ENCODE measurements at places on chromosomes 2 and 18.

DNA sequence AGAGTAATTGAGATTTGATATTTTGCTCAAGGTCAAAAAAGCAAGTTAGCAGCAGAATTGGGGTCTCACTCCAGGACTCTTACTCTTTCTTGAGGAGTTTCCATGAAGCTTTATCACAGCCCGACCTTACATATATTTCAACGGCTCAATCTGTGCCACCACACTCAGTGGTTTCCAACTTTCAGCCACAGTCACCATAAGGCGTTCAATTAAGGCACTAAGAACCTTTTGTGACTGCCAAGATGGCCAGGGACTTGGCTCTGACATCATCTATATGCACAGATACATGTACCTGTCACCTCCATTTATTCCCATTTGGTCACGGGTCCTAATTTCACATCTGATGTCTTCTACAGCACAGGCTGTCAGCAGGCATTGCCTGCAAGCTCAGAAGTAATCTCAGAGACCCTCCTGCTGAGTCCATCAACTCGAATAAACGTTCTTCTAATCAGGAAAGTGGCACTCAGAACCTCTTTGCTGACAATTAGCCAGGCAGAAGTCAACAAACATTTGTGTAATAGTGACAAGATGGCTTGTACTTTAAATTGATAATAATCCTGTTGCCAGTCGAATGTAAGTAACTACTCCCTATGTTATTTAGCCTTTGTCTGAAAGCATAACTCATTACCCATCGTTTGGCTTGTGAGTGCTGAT is 16.1 kb downstream of the DYTN start:
- no peak for DNase-seq

DNA sequence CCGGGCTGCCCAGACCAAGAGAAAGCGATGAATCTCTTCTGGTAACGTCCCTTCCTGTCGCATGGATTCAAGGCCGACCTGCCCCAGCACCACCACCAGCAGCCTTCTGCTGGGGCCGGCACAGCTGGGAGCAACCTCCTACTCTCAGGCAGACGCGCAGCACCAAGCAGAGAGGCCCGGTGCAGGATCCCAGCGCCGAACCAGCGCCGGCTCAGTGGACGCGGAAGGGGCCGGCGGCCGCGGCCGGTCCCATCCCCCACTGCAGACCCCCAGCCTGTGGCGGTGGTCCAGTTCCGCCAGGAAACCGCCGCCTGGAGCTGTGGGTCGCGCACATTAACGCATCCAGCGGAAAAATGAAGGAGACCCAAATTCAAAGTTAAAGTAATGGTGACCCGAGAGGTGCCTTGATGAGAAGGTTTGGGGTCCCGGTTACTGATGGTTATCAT is 525 bp upstream of the MAL start:
- no peak for DNase-seq

DNA sequence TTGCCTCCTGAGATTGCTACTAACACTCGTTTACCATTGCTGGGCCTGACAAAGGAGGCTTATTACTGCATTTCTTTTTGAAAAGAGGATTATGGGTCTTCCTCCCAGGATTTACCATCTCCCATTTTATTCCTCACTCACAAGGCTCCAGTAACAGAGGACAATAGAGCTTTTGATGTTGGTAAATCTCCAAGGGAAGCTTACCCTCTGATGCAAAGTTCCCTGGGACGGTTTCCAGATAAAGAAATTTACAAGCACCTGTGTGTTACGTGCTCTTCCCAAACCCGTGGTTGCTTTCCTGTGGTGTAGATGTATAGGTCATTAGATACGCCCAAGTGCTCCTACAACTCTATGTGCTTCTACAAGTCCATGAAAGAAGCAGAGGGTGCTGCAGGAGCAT is 17.1 kb downstream of the VSNL1 start:
- DNase-seq, result no peak

DNA sequence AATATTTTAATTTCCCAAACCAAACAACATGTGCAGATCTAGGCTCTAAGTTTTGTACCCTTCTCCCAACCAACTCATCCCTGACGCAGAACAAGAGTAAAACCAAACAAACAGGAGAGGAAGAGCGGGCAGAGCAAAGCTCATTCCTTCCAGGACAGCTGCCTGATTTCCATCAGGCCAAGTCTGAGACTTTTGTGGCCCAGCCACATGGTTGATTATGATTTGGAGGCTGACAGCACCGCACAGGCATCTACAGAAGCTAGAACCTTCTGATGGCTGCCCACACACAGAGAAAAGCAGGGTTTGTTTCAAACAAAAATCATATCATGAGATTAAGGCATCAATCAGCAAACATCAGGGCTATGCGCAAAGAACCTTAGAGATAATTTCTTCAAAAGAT is 262.6 kb downstream of the TNS1 start:
- DNase-seq, result no peak

DNA sequence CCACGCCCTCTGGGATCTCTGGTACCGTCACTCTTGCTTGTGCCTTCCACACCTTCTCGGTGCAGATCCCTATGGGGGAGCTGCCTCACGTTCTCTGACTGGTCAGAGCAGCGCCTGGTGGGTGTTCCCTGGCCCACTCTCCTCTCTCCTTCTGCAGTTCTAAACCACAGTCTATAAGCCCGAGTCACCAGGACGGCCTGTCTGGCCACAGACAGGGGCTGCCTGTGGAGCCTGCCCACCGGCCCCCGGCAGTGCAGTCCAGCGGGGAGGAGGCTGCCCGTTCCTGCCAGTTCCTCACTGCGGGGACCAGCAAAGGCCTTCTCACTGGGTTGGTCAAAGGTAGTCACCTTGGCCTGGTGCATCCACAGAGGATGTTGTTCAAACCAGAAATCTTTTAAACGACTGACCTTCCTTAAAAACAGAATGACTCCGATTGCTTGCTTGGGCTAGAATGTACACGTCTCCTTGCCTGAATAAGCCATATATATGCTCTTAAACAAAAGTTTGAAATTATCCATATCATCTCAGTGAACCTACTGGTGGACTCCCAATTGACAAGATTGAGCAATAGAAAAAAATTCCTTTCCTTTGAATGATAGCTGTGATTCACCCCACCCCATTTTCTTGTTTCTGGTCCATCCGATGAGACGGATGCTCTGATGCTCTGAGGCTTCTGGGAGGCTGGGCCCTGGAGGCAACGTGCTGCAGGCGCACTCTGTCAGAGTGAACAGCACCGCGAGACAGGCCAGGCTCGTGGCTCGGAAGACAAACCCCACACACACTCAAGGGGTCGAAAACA is 61.2 kb downstream of the RALBP1 start:
- no peak for DNase-seq

- DNase-seq, result no peak
These were observed 239.1 kb downstream of the TGIF1 start for GRCh38 chr18:3689091-3689490.

GRCh38 chr18:12911025-12911928 is 27.2 kb upstream of the PTPN2 start:
- peak; percentile 24 for DNase-seq

GRCh38 chr18:32299484-32299883 is 109.6 kb downstream of the MEP1B start:
- DNase-seq, result no peak

DNA sequence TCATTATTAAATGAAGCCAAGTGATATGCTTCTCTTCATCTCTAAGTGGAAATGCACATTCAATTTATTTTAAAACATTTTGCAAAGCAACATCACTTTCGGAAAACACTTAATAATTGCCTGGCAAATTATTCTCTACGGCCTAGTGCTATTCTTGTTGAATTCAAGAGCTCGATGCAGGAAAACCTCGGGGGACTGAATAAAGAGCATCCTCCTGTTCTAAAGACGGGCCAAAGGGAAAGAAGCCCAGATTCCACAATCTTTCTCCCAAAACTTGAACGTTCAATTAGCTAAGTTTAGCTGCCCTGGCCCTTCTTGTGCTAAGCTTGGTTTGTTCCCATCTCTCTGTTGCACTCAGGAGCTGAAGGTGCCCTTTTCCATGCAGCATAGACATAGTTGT is 23.2 kb upstream of the SEH1L start:
- DNase-seq, result no peak

GRCh38 chr18:37019157-37019827 is 190.4 kb downstream of the KIAA1328 start:
- DNase-seq, result no peak

GRCh38 chr18:70459731-70460130 is 170.9 kb downstream of the SOCS6 start:
- no peak for DNase-seq

- DNase-seq, result no peak
These were observed 182.0 kb downstream of the ZBTB7C start for GRCh38 chr18:48227206-48227605.

DNA sequence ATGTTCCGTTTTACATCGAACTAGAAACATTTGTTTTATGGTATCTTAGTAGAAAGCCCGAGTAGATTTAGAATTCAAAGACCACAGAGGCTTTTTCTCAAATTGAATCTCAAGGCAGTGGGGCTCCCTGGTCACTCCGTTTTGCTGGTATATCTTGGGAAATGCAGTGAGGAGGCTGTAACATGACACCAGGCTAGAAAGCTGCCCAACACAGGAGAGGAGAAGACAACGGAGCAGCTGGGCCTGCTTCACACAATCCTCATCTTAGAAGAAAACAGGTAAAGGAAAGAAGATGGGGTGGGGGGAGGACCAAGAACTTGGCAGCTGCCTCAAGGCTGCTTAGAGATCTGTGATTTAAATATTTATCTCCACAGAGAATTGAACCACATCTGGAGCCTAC is 38.3 kb upstream of the EPB41L3 start:
- no peak for DNase-seq

- no peak for DNase-seq
These were observed 337.8 kb upstream of the TCF4 start for GRCh38 chr18:55925772-55926171.

DNA sequence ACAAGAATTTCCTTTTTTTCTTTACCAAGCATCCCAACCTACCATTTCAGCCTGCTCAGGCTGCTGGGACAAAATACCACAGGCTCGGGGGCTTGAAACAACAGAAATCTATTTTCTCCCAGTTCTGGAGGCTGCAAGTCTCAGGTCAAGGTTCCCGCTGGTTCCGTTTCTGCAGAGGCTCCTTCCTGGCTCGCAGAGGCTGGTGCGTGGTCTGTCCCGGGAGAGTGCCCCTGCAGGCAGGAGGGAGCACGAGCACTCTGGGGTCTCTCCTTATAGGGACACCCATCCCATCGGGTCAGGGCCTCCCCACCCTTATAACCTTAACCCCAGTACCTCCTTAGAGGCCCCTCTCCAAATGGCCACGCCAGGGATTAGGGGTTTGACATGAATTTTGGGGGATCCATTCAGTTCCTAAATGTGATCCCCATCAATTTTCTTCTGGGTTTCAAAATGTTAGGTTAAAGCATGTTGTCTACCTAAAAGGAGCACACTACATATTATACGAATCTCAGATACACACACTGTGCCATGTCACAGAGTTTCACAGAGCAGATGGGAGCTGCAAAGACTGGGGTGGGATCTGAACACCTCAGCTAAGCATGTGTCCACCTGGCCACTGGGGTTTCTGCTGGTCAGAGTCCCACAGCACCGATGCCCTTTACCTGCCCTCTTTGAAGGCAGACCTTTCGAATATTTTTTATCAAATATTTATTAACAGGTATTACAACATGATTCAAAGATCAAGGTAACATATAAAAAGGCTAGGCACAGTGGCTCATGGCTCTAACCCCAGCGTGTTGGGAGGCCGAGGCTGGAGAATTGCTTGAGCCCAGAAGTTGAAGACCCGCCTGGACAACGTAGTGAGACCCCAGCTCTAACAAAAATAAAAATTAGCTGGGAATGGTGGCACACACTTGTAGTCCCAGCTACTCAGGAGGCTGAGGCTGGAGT is 17.6 kb upstream of the ADI1 start:
- no peak for DNase-seq

- no peak for DNase-seq
These were observed 84.5 kb downstream of the ABI2 start for GRCh38 chr2:203412546-203413331.

DNA sequence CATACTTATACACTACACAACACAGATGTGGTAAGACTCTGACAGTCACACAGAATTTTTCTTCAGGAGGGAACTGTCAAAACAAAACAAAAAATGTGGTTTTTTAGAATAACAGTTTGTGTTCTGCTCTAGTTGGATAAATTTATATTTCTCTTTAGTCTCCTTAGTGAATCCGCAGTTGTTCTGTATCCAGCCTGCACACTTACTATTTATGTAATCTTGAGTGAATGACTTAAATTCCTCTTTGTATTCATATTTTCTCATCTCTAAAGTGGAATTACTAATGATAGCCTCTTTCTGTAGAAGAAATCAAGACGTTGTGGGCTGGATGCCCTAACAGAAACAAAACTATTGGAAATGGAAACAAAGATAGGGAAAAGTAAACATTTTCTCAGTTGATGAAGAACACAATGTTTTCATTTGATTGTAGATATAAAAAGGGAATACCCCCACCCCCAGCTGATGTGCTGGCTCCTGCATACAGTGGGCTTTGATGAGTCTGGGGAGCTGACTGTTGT is 375.2 kb downstream of the TRIB2 start:
- DNase-seq, result no peak

- DNase-seq, result no peak
These were observed 25.1 kb downstream of the BAZ2B start for GRCh38 chr2:159591221-159591620.

GRCh38 chr2:68828887-68829708 is 42.1 kb downstream of the BMP10 start:
- DNase-seq, result peak; percentile 22
